Stimulated activated CD4-positive, alpha-beta T cell treated with anti-CD3 and anti-CD28 coated beads, Interleukin-2, amount 100 ng/mL, for 24 hours (primary cell): ENCODE measurements at places on chromosomes 1 and 21.
A peak's percentile ranks its signal among the peaks of the same experiment; 100 is the strongest.

DNA sequence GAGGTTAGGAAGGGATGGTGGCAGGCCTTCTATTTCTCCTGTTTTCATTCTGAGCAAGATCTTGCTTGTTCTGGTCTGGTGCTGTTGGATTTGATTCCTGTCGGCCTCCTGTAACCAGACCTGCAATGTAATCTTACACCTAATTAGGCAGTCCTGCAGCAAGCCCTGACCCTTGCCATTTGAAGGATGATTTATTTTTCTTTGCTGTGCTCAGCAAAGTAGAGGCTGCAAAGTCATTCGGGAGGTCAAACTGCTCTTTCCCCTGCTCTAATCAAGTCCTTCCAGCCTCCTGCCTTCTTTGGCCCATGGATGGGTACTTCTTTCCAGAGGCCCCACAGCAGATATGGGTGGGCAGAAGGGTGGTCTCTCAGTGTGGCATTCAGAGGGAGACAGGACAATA lies 417.7 kb upstream of the USP24 start:
- no peak for DNase-seq

- peak; percentile 9 for DNase-seq
These were observed 122.7 kb downstream of the CCDC185 start for GRCh38 chr1:223515926-223516325.

DNA sequence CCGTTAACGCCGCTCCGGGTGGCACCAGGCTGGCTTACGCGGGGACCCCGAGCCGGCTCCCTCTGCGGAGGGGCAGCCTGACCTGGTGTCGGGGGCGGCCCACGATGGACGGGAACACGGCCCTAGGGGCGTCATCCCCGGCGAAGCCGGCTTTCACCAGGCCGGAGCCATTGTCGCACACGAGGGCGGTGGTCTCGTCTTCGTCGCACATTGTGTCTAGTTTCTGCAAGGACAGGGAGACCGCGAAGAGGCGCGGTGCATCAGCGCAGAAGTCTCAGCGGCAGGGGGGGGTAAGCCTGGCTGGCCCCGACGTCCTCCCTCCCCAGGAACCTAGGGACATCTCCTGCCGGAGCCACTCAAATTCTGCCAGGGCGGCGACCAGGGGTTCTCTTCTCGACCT lies 989 bp downstream of the ACTA1 start:
- no peak for DNase-seq

DNA sequence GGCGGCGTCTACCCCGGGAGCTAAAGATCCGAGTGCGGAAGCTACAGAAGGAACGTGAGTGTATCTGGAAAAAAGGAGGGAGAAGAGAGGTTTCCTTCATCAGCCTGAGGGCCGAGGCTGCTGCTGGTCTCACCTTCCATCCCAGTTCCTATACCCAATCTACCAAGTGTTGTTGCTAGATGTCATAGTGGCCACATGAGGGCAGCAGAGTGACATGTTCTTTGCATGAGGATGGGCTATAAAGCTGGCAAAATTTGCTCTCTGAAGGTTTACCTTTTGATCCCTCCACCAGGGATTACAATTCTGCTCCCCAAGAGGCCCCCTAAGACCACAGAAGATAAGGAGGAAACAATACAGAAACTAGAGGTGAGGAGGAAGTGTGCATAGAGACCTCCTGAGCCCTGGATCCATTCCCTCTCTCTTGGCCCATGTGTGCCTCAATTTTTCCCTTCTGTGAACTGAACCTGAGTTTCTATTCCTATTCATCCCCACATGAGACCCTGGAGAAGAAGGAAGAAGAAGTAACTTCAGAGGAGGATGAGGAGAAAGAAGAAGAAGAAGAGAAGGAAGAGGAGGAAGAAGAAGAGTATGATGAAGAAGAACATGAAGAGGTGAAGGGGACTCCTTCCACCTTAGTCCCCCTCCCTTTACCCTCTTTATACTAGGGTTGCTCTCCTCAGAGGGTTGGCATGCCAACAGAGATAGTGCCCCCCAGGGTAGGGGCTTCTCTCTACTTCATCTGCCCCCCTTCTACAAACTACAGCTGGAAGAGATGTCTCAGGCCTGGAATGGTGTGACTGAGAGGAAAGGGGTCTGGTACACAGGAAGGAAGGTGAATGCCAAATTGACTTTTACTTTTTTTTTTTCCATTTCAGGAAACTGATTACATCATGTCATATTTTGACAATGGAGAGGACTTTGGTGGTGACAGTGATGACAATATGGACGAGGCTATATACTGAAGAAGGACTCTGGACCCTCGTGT lies 13.3 kb downstream of the POLR3GL start:
- DNase-seq = peak; percentile 66

DNA sequence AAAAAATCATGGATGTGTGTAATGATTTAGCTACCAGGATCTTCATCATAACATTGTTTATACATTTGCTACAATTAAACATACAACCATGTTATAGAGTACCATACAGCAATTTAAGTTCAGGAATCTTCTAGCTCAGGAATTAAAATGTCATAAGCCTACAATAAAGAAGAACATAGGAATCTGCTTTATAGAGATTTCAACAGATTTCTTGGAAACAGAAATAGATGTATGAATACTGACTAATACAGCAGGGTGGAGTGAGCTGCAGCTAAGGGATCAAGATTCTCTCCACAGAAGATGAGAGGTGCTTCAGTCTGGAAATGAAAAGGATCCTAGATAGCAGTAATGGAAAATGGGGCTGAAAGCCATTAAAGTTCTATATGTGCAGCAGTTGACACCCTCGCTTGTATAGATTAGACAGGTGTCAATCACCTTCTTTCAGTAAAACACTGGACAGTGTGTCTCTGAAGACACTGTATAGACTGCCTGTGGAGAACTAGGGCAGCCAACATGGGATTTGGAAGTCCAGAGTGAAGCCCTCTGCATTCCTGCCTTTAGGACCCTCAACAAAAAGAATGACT lies 73.9 kb downstream of the DNTTIP2 start:
- DNase-seq = no peak

- no peak for DNase-seq
These were observed 41.3 kb downstream of the TCP10L start for GRCh38 chr21:32543975-32544374.

GRCh38 chr1:54227091-54227602 lies 27.2 kb downstream of the MRPL37 start:
- DNase-seq = no peak

DNA sequence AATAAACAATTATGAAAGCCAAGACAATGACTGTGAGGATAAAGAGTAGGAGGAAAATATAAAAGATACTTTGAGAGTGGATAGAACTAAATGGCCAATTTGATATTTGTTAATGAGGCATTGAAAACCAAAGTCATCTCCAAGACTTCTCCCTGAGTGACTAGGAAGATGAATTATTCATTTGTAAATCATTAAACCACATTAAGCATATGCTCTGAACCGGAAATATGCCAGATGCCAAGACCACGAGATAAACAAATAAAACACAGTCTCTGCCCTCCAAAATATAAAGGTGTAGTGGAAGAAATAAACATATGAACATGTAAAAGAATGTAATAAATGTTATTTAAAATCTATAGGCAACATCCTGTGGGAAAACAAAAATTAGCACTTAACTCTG lies 78.8 kb downstream of the MRPL39 start:
- DNase-seq = no peak

DNA sequence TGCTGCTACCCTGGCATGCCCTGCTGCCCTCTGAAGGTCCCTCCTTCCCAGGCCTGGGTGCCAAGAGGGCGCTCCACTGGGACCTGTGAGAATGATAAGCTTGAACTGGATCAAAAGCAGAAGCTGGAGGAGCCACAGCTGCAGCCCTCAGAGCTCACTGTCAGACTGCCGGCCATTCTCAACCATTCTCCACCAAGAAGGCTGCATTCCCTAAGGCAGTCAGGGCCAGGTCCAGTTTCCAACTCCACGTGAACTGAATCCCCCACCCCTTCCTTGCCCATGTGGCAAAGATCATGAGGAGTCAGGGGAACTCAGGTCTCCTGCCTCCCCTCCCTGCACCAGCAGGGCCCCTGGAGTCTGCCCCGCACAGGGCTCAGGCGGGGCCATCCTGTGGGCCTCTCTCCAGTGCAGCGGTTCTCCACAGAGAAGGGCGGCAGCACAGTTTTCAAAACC lies 19.5 kb downstream of the SLC1A7 start:
- no peak for DNase-seq

DNA sequence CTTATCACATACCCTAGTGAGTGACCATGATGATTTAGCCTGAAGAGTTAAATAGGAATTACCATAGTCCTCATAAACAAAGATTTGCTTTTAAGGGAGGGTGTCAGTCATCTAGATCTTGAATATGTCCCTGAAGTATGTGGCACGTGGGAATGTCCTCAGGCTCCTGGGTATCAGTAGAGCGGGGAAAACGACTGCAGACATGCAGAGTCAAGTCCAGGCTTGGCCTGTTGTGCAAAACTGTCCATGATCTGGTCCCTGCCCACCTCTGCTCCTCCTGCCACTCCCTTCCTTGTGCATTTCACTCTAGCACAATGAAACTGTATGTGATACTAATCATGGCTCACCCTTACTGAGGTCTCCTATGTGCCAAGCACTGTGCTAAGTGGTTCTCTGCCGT lies 12.9 kb downstream of the MOV10 start:
- DNase-seq = no peak

GRCh38 chr1:212162635-212163034 lies 122.6 kb upstream of the PPP2R5A start:
- DNase-seq = no peak

DNA sequence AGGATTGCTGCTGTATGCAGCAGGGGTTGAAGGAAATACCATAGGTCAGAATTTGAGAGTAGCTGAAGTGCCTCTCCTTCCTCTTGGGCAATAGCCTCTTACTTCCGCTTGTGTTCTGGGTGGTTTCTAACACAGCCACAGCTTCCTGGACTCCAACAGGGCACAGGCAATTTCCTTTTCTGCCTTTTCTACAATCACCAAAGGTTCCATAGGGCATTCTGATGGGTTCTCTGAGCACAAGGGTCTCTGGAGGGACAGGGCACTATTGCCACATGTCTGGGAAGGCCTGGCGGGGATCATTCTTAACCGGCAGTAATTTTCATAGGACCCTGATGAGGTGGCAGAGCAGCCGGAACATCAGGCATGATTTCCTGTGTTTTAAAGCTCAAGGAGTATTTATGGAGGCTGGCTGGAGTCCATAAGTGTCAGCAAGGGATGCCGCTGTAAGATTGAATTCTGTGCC lies 5.5 kb upstream of the AGTRAP start:
- no peak for DNase-seq

- no peak for DNase-seq
These were observed 22.5 kb downstream of the VPS26C start for GRCh38 chr21:37244501-37245095.

- no peak for DNase-seq
These were observed 26.9 kb upstream of the CCN1 start for GRCh38 chr1:85553416-85554335.

- DNase-seq = no peak
These were observed 691 bp upstream of the KIFAP3 start for GRCh38 chr1:170075186-170075585.

DNA sequence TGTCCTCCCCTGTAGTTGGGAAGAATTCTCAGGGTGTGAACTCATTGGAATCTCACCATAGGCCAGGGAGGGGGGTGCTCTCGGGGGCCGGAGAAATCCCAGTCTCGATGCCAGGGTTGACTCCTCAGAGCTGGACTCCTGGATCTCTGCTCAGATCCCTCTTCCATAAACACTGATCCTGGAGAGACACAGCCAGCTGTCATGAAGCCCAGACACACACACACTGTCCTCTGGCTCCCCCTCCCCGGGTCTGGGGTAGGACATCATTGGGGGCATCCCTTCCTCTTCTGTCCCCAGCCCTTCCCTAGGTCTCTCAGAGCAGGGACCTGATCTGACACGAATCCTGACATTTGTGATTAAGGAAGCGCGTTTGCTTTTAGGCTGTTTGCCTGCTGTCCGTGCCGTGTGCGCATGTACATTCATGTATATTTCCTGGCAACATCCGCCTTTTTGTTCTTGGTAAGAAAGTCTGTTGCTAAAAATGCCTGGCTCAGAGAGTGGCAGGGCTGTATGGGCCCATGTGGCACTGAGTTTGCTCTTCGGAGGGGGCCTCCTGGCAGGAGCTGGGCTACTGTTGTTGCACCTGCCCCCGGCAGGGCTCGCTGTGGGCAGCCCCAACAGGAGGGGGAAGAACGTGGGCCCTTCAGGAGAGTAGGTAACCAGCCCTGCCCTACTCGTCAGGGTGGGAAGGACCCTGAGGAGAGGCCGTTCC lies 45.4 kb upstream of the SELENON start:
- peak; percentile 29 for DNase-seq

DNA sequence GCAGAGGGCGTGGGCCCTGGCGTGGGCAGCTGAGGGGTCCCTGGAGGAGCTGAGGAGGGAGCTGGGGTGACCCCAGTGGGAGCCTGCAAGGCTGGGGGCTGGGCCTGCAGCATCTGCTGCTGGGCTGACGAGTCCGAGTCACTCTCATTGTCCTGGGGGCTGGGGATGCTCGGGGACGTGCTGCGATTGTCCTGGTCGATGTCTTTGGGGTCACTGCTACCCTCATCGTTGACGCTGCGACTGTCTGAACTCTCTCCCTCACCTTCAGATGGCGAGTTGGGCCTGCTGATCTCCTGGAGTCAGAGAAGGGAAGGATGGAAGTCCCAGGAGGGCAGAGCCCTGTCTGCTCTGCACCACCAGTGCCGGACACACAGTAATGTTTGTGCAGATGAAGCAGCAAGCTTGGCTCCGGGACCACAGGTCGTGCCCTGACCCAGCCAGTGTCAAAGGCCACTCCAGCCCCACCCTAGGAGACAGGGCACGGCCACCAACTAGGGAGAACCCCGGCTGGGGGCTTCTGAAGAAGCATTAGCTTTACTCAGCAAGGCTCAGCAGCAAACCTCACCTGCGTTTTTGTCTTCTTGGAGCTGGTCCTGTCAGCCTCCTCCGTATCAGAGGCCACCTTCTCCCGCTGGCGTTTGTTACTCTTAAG lies 43.4 kb downstream of the SLC45A1 start:
- no peak for DNase-seq

DNA sequence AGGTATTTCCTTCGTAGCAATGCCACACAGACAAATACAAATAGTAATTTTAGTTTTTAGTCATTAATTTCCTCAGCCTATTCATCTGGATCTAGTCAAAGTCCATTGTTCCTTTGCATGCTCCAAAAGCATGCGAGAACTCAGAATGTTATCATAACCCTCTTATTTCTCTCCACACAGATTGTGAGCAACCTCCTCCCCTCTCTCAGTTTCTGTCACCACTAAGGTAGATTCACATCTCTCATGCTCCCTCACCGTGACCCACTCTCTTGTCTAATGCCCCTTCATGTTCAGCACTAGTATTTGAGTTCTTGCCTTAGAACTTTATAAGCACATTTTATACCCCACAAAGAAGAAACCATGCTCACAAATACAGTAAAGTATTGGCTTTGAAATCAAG lies 582.4 kb downstream of the PLA2G4A start:
- DNase-seq = no peak

GRCh38 chr1:89629146-89629545 lies 3.8 kb upstream of the LRRC8C start:
- no peak for DNase-seq

DNA sequence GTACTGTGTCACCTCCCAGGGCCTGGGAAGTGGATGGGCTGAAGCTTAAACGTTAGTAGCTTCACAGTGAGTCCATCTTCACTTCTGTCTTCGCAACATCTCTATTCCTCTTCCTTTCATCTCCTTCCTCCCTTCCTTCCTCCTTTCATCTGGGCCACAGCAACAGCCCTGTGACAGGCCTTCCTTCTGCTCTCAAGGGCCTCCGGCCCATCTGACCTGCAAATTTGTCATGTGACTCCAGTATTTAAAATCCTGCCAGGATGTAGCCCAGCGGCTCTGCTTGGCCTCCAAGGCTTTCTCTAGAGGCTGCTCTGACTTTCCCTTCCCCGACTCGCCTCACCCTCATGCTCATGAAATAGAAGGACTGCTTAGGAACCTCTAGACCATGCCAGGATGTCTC lies 10.9 kb upstream of the BATF3 start:
- DNase-seq = no peak
